ENCODE measurements at places on chromosomes 16 and 17.

- no peak for DNase-seq
Measured at GRCh38 chr16:4200000-4200780, 41.7 kb downstream of the SRL start.

- DNase-seq: no peak
Measured at GRCh38 chr17:7019367-7019766, 3.5 kb upstream of the BCL6B start.

GRCh38 chr16:50478773-50479149 lies 69.4 kb upstream of the NKD1 start:
- no peak for DNase-seq

DNA sequence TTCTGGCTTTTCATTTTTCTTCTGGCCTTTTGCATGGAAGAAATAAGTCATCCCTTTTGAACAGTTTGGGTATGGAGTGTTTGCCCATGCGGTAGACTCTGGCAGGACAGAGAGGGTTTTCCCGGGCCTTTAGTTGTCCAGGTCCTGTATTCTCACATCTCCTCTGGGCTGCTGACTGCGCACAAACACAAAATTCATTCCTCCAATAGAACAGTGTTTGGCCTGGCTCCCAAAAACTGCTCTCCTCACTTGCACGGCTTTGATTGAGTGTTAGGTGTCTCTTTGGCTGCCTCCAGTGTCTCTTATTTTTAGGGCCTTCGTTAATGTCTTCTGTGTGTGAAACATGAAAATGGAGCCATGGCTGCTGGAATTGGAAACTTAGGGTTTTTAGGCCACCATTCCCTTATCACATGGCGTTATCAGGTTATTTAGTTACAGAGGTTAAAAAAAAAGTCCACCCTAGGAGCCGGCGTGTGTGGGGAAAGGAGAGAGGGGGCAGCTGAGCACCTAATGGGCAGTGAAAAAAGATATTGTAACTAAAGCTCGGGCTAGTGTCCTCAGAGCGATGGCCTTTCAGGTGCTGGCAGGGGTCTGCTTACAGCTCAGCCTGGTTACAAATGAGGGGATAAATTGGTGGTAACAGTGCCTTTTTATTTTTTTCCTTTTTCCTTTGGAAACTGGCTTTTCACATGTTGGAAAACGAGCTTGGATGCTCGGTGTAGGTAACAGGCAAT lies 47.3 kb downstream of the PRKCA start:
- no peak for DNase-seq

- no peak for DNase-seq
Measured at GRCh38 chr16:54285414-54286089, 1.0 kb downstream of the IRX3 start.

Data from activated T-cell treated with anti-CD3 and anti-CD28 coated beads for 24 hours (primary cell).